Muscle of back (tissue), 13 donors: ENCODE measurements at places on chromosomes 12 and 14.

DNA sequence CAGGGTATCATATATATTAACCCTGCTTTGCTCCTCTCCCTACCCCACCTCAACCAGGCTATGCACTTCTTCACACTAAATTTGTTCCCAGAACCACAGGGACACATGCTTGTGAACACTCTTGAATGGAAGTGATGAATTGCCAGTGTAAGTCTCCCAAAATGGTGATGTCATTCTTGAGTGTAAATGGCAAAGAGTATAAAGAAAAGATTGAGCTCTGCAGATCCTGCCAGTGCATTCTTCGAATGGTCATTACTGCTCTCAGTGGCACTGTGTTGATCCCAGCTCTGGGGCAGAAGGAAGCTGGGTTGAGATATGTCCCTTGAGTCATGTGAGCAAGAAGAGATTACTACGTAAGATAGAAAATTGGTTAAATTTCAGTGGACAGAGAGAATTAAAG, 313.1 kb downstream of the TMEM117 start:
- no peak for DNase-seq

DNA sequence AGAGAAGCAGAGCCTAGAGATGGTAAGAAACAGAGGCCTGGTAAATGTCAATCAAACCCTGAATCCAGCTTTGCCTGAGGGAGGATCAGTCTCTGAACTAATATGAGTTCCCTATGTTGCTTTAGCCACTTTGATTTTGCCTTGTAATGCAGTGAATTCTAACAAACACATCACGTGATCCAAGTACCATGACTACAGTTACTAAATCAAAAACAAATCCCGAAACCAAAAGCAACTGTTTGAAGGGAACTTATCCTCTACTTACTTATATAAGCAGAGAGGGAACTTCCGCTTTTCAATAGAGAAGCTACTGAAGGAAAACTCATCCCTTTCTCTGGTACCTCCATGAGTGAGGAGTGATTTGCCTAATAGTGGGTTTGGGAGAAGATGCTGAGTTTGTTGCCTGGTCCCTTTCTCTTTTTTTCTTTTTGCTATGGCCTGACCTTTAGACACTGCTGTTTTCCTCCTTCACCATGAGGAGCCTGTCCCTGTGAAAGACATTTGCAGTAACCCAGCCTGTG, 7.7 kb upstream of the PPTC7 start:
- peak; percentile 49 for DNase-seq

DNA sequence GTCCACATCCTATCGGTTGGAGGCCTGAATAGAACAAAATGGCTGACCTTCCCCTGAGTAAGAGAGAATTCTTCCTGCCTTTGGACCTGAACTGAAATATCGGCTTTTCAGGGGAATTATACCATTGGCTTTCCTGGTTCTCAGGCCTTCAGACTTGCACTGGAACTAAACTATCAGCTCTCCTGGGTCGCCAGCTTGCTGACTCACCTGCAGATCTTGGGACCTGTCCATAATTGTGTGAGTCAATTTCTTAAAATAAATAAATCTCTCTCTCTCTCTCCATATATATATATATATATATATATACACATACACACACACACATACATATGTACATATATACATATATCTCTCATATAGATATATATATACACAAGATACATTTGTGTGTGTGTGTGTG, 41.6 kb downstream of the KCNK10 start:
- DNase-seq = no peak

- DNase-seq = no peak
Measured at GRCh38 chr12:1418144-1418543, 176.2 kb downstream of the FBXL14 start.

DNA sequence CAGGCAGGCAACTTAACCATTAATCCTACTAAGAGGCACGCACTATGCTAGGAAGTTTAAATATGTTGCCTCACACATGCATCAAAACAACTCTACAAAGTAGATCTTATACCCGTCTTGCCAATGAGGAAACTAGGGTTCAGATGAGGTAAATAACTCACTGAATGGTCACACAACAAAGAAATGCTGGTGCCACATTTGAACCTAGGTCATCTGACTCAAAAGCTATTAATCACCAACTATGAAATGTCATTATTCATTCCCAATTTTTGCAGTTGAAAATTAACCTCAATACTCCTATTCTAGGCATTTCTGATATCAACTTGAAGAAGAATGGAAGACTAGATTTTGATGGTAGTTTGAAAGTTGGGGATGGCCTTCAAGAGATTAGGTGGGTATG, 2.8 kb upstream of the PYROXD1 start:
- DNase-seq = no peak

GRCh38 chr14:102506626-102506925, 3.0 kb downstream of the ANKRD9 start:
- DNase-seq = no peak

GRCh38 chr12:117192057-117192456, 1.8 kb upstream of the FBXO21 start:
- no peak for DNase-seq

DNA sequence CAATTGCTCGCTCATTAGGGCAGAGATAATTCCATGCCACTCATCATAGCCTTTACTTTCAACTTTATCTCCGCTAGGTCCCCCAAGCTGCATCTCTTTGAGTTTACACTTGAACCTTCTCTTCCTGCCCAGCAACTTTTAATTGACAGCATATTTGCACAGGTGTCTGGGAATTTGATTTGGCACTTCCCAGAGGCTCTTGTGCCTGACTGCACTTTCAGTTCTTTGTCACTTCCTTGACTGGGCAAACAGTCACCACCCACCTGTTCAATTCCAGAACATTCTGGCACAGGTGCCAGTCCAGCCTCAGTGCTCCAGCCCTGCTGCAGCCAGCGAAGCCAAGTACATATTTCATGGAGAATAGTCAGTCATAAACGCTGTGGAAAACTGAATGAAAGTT, 110.1 kb upstream of the LRIG3 start:
- no peak for DNase-seq

DNA sequence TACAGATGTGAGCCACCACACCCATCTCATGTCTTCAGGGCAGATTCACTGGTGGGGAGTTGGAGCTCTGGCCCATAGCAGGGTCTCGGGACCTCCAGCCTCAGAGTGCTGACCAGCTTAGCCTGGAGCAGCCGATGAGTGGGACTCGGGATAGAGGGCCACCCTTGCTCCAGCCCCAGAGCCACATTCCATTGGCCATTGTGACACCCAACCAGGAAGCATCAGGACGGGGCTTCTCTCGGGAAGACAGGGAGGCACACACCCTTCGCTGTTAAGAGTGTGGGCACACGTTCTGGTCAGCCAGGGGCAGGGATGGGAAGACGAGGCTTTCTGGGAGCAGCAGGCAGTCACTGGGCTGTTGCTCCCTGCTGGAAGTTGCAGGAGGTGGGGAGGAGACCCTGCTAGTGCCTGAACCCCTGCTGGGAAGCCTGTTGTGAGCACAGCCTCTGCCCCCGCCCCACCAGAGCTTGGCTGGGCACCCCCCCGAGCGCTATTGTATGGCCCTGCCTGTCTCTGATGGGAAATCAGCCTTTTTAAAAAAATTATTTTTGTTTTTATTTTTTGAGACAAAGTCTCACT, 1.6 kb downstream of the ADGRD1 start:
- no peak for DNase-seq

GRCh38 chr12:94148739-94149118, 352 bp downstream of the PLXNC1 start:
- DNase-seq = no peak

- DNase-seq = no peak
Measured at GRCh38 chr14:70776197-70776596, 33.1 kb downstream of the MAP3K9 start.

DNA sequence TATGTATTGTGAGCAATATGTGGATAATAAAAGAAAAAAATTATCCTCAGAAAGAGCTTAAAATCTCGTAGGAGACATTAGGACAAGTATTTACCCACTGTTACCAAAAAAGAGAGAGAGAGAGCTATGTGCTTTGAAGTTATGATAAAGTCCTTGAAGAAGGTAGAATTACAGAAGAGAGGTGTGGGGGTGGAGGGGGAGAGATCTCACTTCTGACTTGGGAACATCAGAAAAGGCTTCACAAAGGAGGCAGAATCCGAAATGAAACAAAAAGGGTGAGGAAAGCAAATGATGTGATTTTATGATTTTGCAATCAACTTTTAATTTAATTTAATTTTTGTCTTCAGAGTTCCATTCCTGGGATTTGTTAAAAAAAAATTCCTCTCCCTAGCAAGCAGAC, 311.8 kb upstream of the ATP2B1 start:
- no peak for DNase-seq

DNA sequence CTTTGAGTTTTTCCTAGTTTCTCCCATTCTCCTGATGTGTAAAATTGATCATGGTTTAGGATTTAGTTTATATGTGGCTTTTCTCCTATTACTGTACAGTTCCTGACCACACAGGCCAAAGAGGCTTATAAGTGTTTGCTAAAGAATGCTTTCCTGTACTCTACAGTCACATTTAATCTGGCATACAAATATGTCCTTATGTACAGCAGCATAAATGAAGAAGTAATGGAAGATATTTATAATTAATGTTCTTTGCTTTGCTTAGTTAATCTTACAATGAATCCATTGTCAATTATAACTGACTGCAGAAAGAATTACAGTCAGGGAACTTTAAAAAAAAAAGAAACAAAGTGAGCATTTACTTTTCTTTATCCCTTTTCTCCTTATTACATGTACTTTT, 293.9 kb downstream of the KCNC2 start:
- DNase-seq = no peak

GRCh38 chr14:61337893-61338292, 16.5 kb downstream of the PRKCH start:
- no peak for DNase-seq

DNA sequence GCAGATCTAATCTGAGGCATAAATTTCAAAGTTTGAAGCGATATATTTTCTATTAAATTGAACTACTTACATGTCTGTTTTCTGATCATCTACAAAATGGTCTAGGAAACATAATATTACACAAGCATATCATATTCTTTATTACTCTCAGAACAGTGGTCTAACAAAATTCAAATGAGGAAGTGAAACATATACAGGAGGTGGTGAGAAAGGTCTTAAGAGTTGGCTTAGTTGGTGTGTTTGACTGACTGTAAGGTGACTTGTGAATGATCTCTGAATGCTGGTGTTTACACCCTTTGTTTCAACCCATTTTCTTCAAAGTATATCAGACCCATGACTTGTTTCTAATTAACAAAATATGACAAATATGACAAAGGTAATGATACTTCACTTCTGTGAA, 1156.8 kb downstream of the SLC16A7 start:
- no peak for DNase-seq

DNA sequence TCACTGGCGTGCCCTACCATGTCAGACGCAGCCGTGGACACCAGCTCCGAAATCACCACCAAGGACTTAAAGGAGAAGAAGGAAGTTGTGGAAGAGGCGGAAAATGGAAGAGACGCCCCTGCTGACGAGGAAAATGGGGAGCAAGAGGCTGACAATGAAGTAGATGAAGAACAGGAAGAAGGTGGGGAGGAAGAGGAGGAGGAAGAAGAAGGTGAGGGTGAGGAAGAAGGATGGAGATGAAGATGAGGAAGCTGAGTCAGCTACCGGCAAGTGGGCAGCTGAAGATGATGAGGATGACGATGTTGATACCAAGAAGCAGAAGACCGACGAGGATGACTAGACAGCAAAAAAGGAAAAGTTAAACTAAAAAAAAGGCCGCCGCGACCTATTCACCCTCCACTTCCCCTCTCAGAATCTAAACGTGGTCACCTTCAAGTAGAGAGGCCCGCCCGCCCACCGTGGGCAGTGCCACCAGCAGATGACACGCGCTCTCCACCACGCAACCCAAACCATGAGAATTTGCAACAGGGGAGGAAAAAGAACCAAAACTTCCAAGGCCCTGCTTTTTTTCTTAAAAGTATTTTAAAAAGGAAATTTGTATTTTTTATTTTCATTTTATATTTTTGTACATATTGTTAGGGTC, 13.2 kb downstream of the TRIP11 start:
- DNase-seq = no peak

DNA sequence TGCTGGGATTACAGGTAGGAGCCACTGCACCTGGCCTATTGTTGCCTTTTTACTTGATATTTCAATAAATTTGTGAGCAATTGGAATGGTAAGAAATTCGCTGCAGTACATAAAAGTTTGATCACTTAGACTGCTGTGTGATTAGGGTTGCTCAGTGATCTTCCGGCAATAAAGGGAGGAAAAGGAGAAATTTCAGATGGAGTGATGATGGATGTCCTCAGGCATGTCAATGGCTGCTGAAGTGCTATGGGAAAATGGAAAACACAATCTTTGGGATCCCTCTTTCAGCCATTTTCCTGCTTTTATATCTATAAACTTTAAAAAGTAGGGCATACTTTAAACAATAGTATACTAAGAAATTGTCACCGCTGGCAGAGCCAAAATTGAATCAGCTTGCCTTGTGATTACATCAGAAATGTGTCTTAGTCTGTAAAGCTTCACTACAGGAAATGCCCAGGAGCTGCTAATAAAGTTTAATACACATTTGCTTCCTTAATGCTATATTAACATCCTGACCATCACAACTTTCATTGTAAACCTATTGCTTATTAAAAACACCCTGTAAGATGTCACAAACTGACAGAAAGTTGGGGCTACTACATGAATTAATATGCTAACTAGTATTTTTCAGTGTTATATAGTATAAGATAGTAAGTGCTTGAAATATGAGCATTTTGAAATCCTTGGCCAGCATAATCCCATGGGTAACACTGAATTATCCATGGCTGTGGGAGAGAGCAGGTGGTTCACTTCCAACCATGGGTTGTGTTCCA, 13.7 kb upstream of the FBXL14 start:
- DNase-seq = no peak

DNA sequence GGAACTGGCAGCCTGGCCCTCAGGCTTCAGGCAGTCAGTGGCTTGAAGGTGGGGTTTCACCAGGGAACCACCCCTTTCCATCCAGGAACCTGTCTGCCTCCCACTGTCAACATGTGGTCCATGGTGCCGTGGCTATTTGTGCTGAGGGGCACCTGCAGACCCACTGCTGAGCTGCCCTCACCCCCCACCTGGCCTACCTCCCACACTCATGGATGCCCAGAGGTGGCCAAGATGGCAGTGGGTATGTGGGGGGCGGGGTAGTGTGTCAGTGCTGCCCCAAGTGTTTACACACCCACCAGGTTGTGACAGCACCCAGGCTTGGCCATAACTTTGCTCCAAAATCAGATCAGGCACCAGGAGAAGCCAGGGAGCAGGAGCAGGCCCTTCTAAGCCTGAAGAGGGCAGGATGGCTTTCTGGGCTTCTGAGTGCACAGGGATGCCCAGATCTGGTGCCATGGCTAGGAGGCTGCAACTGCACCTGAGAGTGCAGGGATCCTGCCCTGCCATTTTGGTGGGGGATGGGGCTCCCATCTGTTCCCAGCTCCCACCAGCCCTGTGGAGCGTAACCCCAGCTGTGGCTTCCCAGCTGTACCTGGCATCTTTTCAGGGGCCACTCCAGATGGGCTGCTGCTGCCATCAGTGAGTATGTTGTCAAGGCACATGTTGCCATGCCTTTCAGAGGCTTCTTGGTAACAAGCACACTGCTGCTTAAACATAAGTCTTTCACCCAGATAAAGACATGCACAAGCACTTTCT, 263.9 kb downstream of the LRIG3 start:
- DNase-seq = no peak

- no peak for DNase-seq
Measured at GRCh38 chr12:18681818-18682217, 56.0 kb downstream of the PLCZ1 start.
